Dermis microvascular lymphatic vessel endothelial cell (primary cell): ENCODE measurements at places on chromosomes 12 and 14. TPM values are rescaled to one million over a fixed set of nuclear protein-coding genes. Genes with fewer than 3 reads are reported as not detected.

Gene CDK2
- total RNA-seq, result 24.0 and 26.3 TPM in 2 replicates

Gene LRP6
- total RNA-seq, result 36.2 and 59.9 TPM in 2 replicates

Gene GALNT4
- total RNA-seq, result 13.3 and 15.0 TPM in 2 replicates

Gene GLT1D1
- not detected in 2 replicates for total RNA-seq

Gene PIWIL1
- under 0.01 TPM in 1 of 2 replicates, not detected in the other for total RNA-seq

Gene CLEC2A
- not detected in 2 replicates for total RNA-seq

Gene MYL2
- 0.26 TPM in 1 of 2 replicates, not detected in the other for total RNA-seq

Gene PXMP2
- total RNA-seq, result 18.7 and 26.7 TPM in 2 replicates

Gene POU6F1
- 1.3 and 3.0 TPM in 2 replicates for total RNA-seq

Gene WSCD2
- not detected in 2 replicates for total RNA-seq

Gene MAX
- total RNA-seq, result 40.6 and 53.6 TPM in 2 replicates

Gene SMOC1
- total RNA-seq, result 0.90 and 2.3 TPM in 2 replicates

Gene CD63
- total RNA-seq, result 1,084 and 1,362 TPM in 2 replicates

Gene ESRRB
- not detected in 2 replicates for total RNA-seq

Gene SLCO1C1
- total RNA-seq, result not detected in 2 replicates

Gene PLEKHG7
- not detected in 2 replicates for total RNA-seq

Gene HNRNPC
- total RNA-seq, result 479 and 693 TPM in 2 replicates

Gene RFX4
- total RNA-seq, result not detected in 2 replicates

Gene SLC6A12
- 0.13 TPM in 2 replicates for total RNA-seq

Gene DTX1
- total RNA-seq, result 1.8 and 6.1 TPM in 2 replicates
